ENCODE measurements at places on chromosomes 5 and 9. TPM values are rescaled to one million over a fixed set of nuclear protein-coding genes. Genes with fewer than 3 reads are reported as not detected.

DNA sequence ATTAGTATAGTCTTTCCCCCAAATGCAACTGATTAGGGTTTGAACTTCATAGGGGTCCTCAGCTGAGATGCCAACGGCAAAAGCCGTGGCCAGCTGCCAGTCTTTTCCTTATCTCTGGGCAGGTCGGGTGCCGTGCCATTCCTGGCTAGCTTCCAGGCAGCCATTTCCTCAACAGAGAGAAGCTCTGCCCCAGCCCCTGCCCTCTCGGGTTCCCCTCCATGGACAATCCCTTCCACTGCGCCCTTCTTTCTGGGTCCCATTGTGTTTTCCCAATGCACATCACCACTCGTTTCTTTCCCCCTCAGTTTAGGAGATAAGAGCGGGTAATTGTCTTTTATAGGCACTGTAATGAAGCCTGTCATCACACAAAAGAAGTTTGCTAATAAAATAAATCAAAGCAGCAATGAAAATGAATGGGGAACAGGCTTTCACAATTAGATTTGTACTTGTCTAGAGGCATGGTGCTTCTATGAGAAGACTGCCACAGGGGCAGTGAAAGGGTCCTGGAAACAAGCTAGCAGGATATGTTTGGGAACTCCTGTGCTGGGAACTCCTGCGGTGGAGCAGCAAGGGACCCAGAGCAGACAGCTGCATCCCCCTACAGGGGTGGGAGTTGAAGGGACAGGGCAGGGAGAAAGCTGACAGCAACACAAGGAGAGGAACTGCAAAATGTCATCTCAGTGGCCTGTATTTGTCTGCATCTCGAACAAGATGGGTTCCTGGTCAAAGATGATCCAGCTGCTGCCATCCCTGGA is 48.0 kb upstream of the SAP30L start:
- H3K4me1 ChIP-seq: peaks cover 6% of the 10 kb centered on the region
- no peaks in the 10 kb centered on the region for H3K27me3 ChIP-seq
- no peak overlapping the region for H3K4me3 ChIP-seq
- H3K27ac ChIP-seq: no peak overlapping the region

DNA sequence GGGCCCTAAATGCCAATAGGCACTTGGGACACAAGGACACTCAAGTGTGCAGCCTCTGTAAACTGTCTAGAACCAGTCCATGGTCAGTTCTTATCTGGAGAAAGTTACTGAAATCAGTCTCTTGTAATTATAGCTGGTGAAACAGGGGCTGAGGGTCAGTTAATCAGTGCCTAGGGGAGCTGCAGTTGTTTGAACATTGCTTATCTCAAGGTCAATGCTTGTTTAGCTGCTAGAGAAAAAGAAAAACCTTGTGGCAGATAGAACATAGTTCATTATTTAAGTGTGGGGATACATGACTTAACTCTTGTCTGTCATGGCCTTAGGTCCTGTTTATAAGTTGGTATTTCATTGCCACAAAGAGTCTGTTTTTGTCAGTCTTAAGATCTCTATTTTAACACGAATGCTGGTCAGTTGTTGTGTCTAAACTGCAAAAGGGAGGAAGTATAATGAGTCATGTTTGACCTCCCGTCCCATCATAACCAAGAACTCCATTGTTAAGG is 108.0 kb downstream of the STARD4 start:
- H3K27ac ChIP-seq: no peak overlapping the region
- no peak for DNase-seq
- no peaks in the 10 kb centered on the region for H3K4me1 ChIP-seq
- no peaks in the 10 kb centered on the region for H3K27me3 ChIP-seq
- no peak overlapping the region for H3K4me3 ChIP-seq
- no peaks in the 10 kb centered on the region for H3K36me3 ChIP-seq

GRCh38 chr5:56670916-56671315 is 144.4 kb upstream of the MAP3K1 start:
- H3K27ac ChIP-seq: no peak overlapping the region
- no peak for DNase-seq
- H3K4me1 ChIP-seq: no peaks in the 10 kb centered on the region
- no peaks in the 10 kb centered on the region for H3K36me3 ChIP-seq
- H3K27me3 ChIP-seq: no peaks in the 10 kb centered on the region
- no peak overlapping the region for H3K4me3 ChIP-seq

DNA sequence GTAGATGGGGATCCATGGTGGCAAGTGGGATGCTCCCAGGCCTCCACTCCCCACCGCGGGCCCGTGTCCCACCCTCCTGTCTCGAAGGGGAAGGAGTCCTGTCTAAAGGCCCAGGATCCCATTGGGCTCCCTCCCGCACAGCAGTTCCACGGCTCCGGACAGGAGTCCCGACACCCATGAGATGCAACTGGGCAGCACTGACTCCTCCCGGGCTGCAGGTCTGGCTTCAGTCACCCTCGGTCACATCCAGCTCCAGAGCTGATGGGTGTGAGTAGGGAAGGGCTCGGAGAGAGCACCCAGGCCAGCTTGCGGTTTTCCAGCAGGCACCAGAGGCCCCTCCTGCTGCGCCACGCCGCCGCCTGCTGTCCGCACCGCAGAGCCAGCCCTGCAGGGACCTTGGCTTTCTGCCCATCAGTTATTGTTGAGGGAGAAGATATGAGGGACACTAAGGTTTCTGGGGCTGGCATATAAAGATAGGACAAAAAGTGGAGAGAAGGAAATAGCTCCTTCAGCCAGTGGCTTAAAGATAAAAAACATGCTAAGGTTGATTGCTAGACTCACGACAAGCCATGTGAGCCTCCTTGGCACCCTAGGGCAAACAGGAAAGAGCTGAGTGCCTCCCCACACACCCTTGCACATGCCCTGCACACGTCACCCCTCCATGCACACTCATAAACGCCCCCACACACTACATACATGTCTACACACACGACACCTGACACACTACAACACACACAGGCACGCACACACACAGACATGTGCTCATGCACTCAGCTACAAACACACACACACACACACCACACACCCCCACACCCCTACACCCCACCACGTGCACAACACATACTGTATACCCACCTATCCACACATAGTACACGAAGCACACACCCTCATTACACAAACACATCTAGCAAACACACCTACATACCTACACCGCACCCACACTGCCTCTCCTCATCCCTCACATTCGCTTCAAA is 79.0 kb downstream of the AK8 start:
- peak; percentile 75 for DNase-seq
- no peaks in the 10 kb centered on the region for H3K36me3 ChIP-seq
- H3K4me1 ChIP-seq: peaks cover 3% of the 10 kb centered on the region
- no peaks in the 10 kb centered on the region for H3K27me3 ChIP-seq
- H3K27ac ChIP-seq: no peak overlapping the region

DNA sequence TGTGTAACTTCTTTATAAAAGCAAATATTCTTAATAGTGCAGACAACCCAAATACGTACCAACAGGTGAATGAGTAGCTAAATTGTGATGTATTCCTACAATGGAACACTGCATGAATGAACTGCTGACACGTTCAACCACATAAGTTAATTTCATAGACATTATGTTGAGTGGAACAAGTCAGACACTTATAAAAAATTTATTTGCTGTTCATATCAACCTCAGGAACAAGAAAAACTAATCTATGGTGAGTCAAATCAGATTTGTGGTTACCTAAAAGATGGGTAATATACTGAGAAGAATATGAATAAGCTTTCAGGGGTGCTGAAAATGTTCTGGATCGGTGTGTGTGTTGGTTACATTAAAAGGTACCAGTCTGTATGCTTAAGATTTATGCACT is 35.7 kb downstream of the INVS start:
- no peaks in the 10 kb centered on the region for H3K36me3 ChIP-seq
- DNase-seq: no peak
- H3K27me3 ChIP-seq: no peaks in the 10 kb centered on the region
- H3K4me3 ChIP-seq: no peak overlapping the region
- H3K4me1 ChIP-seq: no peaks in the 10 kb centered on the region
- no peak overlapping the region for H3K27ac ChIP-seq

DNA sequence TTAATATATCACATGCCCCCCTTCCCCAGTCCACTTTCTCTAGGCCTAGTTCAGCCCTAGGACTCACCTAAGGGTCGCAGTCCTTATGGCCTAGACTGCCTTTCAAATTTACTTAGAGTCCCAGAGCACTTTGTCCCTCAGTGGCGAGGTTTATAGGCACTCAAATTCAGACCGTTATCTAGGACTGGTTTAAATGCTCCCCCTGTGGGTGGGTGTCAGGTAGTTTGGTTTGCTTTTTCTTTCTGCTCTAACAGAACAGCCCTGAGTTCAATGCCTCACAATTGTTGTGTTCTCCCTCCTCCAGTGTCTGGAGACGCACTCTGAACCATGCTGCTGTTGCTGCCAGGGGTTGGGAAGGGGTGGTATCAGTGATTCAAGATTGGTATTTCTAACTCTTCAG is 317.1 kb downstream of the MAT2B start:
- no peaks in the 10 kb centered on the region for H3K36me3 ChIP-seq
- H3K4me3 ChIP-seq: no peak overlapping the region
- no peak overlapping the region for H3K27ac ChIP-seq

- no peaks in the 10 kb centered on the region for H3K36me3 ChIP-seq
- no peak overlapping the region for H3K27ac ChIP-seq
- no peak overlapping the region for H3K4me3 ChIP-seq
- H3K4me1 ChIP-seq: no peaks in the 10 kb centered on the region
- no peak for DNase-seq
- H3K27me3 ChIP-seq: no peaks in the 10 kb centered on the region
These were observed 102.2 kb downstream of the CMYA5 start for GRCh38 chr5:79791843-79792242.

- H3K4me1 ChIP-seq: peaks cover 9% of the 10 kb centered on the region
- no peak overlapping the region for H3K4me3 ChIP-seq
- no peaks in the 10 kb centered on the region for H3K36me3 ChIP-seq
- no peak overlapping the region for H3K27ac ChIP-seq
- H3K27me3 ChIP-seq: no peaks in the 10 kb centered on the region
These were observed 176.0 kb upstream of the ZNF608 start for GRCh38 chr5:124922255-124922975.

GRCh38 chr5:44875661-44876605 is 67.2 kb downstream of the MRPS30 start:
- H3K27ac ChIP-seq: no peak overlapping the region
- no peaks in the 10 kb centered on the region for H3K4me1 ChIP-seq
- H3K36me3 ChIP-seq: no peaks in the 10 kb centered on the region

DNA sequence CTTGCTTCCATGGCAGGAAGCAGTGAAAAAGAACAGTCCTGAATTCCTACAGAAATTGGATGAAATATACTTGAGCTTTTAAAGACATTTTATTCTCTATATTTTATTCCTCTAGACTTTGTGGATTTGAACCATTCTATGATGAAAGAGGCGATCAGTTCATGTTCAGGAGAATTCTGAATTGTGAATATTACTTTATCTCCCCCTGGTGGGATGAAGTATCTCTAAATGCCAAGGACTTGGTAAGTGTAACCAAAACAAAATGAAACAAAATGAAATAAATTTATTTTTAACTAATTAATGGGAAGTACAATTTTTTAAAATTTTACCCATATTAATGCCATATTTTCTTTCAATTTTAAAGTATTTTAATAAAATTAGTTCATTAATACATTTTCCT is 34.1 kb downstream of the STARD4 start:
- H3K27me3 ChIP-seq: no peaks in the 10 kb centered on the region
- no peaks in the 10 kb centered on the region for H3K36me3 ChIP-seq
- H3K27ac ChIP-seq: no peak overlapping the region
- no peak overlapping the region for H3K4me3 ChIP-seq
- H3K4me1 ChIP-seq: no peaks in the 10 kb centered on the region

DNA sequence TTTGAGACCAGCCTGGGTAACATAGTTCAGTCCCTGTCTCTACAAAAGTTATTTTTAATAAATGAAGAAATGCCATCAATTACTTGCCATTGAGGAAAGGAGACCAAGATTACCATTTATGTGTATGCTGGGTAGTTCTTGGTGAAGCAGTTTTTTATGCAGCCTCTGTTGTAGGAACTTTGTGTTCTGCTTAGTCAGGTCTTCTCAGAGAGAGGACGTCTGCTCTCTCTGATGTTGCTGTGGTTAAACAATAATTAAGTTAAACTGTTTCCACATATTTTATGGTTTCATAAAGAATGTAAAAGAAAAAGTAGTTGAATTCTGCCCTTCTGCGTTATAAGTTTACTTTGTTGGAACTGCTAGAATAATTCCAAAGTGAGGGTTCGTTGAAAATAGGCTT is 210.5 kb downstream of the KDM4C start:
- H3K4me3 ChIP-seq: no peak overlapping the region
- H3K27me3 ChIP-seq: no peaks in the 10 kb centered on the region
- no peak overlapping the region for H3K27ac ChIP-seq
- no peaks in the 10 kb centered on the region for H3K4me1 ChIP-seq

- H3K27ac ChIP-seq: no peak overlapping the region
- no peak overlapping the region for H3K4me3 ChIP-seq
- no peaks in the 10 kb centered on the region for H3K27me3 ChIP-seq
- no peak for DNase-seq
These were observed 21.5 kb downstream of the OLFM1 start for GRCh38 chr9:135108831-135109510.

DNA sequence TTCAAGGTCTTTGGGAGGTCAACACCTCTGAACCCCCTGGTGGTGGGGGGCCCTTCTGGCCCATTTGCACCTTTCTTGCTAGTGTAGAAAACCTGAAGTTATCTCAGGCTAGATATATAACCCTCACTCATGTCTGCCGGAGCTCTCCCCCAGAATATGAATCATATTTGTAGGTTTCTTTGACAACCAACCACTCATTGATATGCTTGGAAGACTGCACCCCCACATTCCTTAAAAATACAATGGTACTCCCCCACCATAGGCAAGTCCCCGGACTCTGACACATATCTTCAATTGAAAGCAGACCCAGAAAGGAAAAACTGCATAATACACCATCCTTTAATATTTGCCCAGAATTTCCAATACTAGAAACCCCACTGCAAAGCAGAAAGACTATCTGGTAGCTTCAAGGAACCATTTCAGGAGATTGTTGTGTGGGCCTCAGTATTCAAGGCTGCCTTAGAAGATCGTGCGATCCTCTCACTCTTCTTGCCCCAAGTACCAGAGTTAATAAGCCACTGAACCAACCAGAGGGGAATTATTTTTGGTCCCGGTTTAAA is 978 bp upstream of the UBE2B start:
- peaks cover 3% of the 10 kb centered on the region for H3K4me1 ChIP-seq
- H3K4me3 ChIP-seq: peak overlapping the region; percentile 75
- no peaks in the 10 kb centered on the region for H3K36me3 ChIP-seq

PCDHGB7 gene
- total RNA-seq: 3.3 TPM

PCDHGB4 gene
- 0.96 TPM for total RNA-seq

ZNF608 gene
- total RNA-seq: 20.0 TPM
